ENCODE measurements at places on chromosomes 1 and 21.

DNA sequence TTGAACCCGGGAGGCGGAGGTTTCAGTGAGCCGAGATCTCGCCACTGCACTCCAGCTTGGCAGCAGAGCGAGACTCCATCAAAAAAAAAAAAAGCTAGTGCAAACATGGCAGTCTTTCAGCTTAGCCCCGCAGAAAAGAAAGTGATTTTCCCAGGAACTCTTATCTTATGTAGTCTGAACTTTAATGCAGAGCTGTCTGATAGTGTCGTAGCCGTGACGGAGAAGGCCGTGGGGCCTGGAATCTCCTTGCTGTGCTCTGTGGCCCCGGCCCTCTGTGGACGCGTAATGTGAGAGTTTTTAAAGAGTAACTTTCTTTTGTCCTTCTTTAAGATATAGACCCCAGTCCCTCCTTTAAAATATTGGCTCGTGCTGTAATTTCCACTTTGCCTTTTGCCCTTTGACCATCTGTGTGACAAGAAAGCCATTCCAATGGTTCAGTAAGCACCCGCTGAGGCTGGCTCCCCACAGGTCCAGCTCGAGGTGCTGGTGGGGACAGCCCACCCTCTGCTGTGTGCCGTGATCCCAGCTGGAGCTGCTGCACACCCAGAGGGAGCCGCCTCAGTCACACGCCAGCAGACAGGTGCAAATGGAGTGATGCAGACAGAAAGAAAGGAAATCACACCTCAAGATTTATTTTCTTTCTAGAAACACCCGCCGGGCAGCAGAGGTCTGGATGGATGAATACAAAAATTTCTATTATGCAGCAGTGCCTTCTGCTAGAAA, 164.0 kb downstream of the PGBD5 start:
- DNase-seq, result no peak

DNA sequence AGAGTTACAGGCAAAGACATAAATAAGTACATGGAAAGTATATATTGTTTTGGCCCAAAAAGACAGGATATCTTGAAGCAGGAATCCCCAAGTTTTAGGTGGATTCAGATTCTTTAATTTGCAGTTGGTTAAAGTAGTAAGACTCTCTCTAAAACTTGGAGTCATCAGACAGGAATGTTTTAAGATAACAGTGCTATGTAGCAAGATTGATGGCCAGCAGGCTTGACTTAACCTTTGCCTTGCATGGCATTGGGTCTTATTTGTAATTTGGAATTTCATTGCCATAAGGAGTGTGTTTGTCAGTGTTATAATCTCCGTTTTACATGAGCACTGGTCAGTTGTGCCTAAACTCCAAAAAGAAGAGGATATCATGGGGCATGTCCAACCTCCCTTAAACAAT, 727.6 kb upstream of the CHRM3 start:
- no peak for DNase-seq

DNA sequence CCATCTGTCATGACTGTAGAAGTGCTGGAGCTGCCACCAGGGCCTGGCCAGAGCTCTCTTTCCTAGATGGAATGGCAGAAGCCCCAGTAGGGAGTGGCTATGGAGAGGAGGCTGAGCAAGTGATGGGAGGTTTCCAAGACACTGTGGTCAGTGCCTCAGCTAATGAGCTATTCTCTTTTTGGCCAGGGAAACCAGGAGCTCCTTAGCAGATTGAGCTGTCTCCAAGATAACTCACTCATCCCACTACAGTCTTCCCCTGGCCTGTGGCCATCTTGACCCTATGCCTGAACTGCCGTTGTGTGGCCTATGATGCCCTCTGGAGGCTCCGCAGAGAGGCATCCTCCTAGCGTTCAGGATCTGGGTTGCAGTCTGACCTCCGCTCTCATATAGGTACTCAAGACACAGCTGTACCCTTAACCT, 60.5 kb downstream of the ERI3 start:
- no peak for DNase-seq

GRCh38 chr1:226476648-226477319, 68.9 kb upstream of the PARP1 start:
- DNase-seq, result no peak

GRCh38 chr1:218686258-218686657, 341.1 kb downstream of the TGFB2 start:
- no peak for DNase-seq

- DNase-seq, result no peak
These were observed 25.8 kb upstream of the LHX4 start for GRCh38 chr1:180204231-180204630.

DNA sequence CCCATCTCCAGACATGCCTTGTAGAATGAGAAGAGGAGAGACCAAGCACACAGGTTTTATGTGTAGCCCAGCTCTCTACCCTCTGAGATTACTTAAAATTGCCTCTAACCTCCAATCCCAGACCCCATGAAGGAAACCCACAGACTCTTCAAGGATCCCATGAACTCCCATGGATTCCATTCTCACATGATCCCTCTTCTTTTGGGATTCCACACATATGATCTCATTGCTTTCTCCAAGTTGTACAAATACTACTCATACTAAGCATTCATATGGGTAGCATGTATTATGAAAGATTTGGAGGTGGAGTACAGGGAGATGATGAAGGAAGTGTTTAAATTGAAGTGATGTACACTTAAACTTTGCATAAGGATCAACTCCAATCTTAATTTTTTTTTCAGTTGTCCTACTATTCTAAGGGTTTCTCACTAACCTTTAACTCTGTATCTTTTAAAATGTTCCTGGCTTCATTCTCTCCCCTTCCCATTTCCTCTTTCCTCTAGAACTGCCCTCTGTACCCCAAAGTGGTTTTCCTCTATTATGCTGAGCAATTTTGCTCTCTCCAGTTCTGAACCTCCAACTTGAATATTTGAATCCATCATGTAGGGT, 41.6 kb downstream of the MFSD2A start:
- no peak for DNase-seq

DNA sequence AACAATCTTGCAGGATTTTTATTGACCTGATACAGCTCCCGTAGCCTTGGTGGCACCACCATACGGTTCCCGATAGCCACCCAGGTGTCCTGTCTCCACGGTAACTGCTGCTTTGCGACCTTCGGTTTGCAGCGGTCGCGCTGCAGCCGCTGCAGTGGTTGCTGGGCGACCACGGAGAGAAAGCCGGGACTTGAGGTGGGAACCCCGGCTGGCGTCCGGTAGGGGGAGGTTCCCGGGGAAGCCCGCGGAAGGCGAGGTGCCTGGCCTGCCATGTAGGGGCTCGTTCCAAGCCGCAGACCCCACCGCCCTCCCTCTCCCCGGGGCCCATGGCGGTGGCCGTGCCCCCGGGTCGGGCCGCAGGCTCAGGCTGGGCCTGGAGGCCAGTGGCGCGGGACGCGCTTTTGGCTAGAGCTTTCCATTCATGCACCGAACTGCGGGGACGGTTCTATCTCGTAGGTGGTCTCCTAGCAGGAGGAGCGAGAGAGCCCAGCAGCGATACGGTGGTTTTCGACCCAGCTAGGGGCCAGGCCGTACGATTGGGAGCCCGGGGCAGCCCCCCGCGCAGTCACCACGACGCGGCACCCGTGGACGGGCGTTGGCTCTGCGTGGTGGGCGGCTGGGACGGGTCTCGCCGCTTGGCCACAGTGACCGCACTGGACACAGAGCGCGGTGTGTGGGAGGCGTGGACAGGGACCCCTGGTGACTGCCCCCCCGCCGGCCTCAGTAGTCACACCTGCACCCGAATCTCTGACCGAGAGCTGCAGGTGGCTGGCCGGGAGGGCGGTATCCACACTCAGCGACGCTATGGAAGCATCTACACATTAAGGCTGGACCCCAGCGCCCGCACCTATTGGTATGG, at the start of gene KLHDC9:
KLHDC9 (plus strand) TSS at position 152 of the 859 bp plus-strand sequence; CDS start at position 327, 175 bp downstream.
- peak; percentile 96 for DNase-seq

- no peak for DNase-seq
These were observed 21.5 kb upstream of the MYSM1 start for GRCh38 chr1:58721247-58721820.

GRCh38 chr1:220786057-220786336, 716 bp upstream of the MTARC1 start:
- no peak for DNase-seq

DNA sequence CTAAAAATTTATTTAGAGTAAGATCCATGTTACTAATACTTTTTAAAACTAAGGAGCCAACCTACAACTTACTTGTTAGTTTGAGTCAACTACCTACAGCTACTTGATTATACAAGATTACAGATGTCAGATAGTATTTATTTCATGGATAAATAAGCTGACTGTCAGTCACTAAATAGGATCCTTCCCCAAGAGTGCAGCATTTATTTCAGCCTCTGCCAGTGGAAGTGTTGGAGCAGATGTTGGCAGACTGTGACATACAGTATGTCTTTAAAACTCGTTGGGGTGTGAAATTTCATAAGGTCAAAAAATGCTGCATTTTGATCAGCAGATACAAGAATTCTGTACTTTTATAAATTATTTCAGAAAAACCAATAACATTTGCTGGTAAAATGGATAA, 156.2 kb downstream of the AKT3 start:
- DNase-seq, result no peak

DNA sequence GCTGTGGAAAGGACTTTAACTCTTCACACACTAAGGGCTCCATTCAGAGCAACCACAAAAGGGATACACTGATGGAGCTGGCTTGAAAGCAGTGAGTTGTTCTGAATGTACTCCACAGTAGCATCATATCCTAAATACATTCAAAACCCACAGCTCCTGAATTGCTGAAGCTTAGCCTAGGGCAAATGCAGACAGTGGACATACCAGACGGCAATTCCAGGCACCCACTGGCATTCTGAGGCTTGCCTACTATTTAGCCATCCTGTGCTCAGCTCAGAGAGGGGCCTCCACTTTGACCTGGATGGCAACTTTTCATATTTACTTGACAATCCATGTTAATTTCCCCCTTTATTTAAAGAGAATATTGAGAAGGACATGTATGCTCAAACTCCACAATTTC, 303.5 kb downstream of the NTNG1 start:
- no peak for DNase-seq

GRCh38 chr1:206705726-206706297, 21.1 kb downstream of the MAPKAPK2 start:
- DNase-seq, result no peak

DNA sequence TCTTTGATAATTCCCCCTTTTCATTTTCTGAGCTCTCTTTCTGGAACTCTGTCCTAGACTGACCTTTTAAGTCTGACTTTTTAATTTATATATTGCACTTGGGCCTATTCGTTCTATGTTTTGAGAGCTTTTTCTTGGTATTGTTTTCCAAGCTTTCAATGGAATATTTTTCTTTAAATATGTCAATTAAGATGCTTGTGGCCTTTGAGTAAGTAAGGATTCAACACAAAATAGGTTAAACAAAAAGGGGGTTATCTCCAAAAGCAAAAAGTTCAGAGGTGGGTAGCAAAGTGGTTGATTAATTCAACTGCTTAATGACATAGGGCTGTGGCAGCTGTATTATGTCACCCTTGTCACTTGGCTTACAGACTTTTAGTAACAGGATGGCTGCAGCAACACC, 315.9 kb downstream of the LMX1A start:
- DNase-seq, result no peak

GRCh38 chr1:172777767-172778166, 118.9 kb downstream of the FASLG start:
- no peak for DNase-seq

GRCh38 chr1:221775206-221775605, 33.3 kb upstream of the DUSP10 start:
- no peak for DNase-seq

GRCh38 chr1:115239148-115239422, 99.0 kb downstream of the NGF start:
- DNase-seq, result no peak

GRCh38 chr1:59640851-59641250, 173.9 kb upstream of the HOOK1 start:
- DNase-seq, result no peak

GRCh38 chr1:93239863-93240262, 59.3 kb downstream of the CCDC18 start:
- no peak for DNase-seq

DNA sequence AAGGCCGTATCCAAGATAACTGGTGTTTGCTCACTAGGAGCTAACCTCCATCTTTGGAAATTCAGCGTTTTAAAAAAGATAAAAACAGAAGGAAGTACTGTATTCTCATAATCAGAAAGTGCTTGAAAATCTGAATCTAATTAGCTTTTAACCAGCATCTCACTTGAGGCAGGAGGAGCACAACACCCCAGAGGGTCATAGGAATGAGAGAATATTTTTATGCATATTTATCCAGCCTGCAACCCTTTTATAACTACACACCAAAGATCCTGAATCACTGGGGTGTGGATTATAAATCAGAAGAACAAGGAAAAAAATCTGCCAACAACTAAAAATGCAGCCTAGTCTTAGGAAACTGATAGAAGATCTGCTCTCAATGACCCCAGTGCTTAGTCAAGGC, 68.0 kb upstream of the PTCH2 start:
- no peak for DNase-seq

- peak; percentile 76 for DNase-seq
These were observed 19.8 kb upstream of the SARS1 start for GRCh38 chr1:109193653-109194590.

DNA sequence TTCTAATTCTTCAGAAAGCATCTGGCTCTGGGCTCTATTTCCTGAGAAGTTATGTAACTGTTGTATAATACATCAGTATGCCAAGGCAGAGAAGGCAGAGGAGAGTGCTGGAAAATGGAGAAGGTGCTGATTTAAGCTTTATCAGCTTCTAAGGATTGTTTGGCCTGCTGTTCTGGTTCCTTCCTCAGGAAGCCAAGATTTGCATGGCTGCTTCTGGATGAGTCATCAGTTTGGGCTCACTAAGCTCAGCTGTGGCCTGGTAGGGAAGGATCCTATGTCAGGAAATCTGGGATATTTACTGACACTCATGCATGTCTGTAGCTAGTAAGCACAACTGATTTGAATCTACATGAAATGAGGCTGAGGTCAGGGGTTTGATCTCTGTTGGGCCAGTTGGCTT, 73.2 kb upstream of the ADGRL4 start:
- no peak for DNase-seq

- no peak for DNase-seq
These were observed 12.1 kb upstream of the CDK11B start for GRCh38 chr1:1670866-1671265.

- no peak for DNase-seq
These were observed 742.0 kb downstream of the KCNT2 start for GRCh38 chr1:195866091-195866780.

DNA sequence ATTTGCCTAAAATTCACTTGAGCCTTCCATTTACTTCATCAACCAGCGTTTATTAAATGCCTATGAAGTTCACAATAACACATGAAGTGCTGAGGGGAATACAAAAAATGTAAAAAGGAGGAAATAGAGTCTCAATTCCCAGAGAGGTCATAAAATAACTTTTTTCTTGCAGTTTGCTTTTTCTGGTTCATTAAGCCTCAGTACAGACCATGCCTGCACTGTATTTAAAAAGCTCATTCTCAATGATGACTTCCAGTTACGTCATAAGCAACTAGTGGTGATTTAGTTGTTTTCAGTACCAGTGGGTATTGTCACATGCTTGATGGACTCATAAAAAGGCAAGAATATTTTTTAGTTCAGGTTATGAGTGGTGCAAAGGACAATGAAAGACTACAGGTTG, 160.1 kb upstream of the UBE2U start:
- no peak for DNase-seq

DNA sequence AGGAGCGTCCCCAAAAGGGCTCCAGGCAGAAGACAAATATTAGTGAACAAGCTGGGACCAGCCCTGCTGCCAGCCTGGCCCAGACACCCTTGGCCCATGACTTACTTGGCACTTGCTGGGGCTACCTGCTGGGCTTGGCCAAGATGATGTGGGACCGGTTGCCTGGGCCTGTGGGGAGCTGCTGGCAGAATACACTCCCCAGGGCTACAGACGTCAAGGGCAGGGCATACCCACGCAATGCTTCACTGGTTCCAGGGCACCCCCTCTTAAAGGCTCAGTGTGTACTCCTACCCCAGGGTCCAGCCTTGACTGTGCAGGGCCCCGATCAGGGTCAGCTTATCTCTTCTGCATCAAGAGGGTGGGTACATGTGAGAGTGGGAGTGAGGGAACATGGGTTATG, 106.5 kb upstream of the SLC2A1 start:
- DNase-seq, result no peak

Measured in GM20000 (cell line).